Fibroblast of lung (primary cell): ENCODE measurements at places on chromosomes 1 and 21.
A peak's percentile ranks its signal among the peaks of the same experiment; 100 is the strongest.

DNA sequence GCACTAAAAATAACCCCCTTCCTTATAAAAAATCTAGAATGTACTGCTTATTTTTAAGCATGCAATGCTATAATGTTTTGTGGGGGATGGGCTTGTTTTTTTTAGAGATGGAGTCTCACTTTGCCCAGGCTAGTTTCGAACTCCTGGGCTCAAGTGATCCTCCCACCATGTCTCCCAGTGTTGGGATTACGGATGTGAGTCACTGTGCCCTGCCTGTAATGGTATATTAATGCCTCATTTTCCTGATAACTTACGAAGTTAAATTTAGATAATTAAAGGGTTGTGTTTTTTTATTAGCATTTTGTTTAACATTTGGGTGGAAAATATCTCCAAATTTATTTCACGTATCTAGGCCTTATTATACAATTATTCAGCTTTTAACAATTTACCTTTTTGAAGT is 6.5 kb downstream of the RNF11 start:
- DNase-seq: no peak

- peak; percentile 16 for DNase-seq
Observed at GRCh38 chr21:36816561-36817130, 117.7 kb downstream of the SIM2 start.

DNA sequence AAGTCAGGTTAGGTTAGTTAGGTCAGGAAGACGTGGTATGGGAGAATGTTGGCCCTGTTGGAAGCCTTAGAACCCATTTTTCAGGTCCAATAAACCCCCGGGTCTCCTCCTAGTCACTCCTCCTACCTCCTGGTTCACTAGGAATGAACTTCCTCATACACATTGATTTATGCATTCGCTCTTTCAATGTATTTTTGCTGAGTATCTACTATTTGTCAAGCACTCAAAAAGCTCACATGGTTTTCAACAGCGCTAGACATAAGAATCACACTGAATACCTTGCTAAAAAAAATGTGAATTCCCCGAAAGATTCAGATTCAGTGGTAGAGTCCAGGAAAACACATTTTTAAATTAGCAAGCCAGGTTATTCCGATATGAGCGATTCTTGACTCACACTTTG is 85.8 kb upstream of the LRRN2 start:
- DNase-seq: no peak

- DNase-seq: no peak
Observed at GRCh38 chr21:39095681-39096080, 87.6 kb downstream of the PSMG1 start.

DNA sequence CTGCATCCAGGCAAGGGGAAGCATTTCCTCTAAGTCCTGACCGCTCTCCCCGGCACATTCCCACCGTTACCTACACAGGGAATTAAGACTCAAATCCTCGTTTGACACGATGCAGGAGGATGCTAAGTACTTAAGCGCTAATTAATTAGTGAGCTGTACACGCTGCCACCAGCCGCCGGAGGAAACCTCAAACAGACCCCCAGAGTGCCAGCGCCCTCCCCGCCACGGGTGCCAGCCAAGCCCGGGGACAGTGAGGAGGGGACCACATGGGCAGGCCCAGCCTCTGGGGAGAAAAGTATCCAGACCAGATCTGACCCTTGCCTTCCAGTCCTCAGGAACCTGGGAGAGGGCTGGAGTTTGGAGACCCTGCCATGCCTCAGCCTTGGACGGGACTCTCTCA is 17.4 kb upstream of the CASZ1 start:
- DNase-seq: no peak

- no peak for DNase-seq
Observed at GRCh38 chr21:27424601-27425000, 457.7 kb upstream of the ADAMTS5 start.

GRCh38 chr1:47637111-47637685 is 199.4 kb downstream of the FOXD2 start:
- no peak for DNase-seq
